SHP77 treated with DMSO at 0.1 percent for 48 hours (cell line): ENCODE measurements at places on chromosomes 12 and 14.

- DNase-seq: no peak
These were observed 329.0 kb downstream of the ZFP36L1 start for GRCh38 chr14:68463705-68464374.

GRCh38 chr14:104105071-104105821 lies 19.7 kb downstream of the ASPG start:
- DNase-seq: no peak

DNA sequence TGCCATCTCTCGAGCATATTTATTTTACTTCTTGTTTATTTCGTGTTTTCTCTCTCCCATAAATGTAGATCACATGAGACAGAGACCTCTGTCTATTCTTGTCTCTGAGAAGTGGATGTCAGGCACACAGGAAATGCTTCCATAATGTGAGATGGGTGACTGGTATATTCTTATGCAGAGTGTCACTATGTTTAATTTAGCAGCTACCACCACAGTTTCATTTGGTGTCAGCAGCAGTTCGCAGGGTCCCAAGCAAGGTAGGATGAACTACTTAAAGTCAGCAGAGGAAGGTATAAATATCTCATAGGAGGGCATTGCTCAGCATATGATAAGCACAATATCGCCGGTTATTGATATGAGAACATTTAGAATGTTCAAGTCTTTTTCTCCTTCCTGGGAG lies 180.9 kb upstream of the CNTN1 start:
- no peak for DNase-seq

GRCh38 chr14:51008446-51008845 lies 64.2 kb upstream of the PYGL start:
- no peak for DNase-seq

DNA sequence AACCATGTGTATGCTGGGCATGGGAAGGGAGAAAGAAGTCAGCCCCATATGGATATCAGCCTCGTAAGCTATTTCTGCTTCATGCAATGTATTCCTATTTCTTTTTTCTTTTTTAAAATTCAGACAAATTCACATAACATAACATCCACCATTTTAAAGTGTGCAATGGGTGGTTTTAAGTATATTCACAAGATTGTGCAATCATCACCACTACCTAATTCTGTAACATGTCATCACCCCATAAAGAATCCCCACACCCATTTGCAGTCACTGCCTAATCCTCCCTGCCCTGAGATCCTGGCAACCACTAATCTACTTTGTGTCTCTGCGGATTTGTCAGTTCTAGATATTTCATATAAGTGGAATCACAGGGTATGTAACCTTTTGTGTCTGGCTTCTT lies 9.5 kb downstream of the POMT2 start:
- no peak for DNase-seq
